ENCODE measurements at places on chromosomes 11 and 22. TPM values are rescaled to one million over a fixed set of nuclear protein-coding genes. Genes with fewer than 3 reads are reported as not detected.

DNA sequence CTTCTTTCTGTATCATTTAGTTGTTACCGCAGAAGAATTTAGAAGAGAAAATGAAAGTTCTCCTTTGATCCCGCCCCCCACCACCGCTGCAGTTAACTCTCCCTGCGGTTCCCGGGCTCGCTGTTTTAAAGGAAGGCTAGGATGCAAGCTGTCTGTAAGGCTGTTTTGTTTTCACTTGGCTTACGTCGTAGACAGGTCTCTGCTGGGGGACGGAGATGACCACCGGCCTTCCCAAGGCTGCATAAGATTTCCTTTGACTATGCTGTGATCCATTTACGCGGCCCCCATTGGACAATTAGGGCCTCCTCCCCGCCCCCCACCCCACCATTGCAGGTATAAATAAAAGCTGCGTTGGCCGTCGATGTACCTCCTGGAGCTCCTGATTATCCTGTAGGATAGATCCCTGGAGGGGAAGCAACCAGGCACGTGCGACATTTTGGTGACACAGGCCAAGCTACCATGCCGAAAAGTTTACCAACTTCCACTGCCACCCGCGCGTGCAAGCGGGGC is 1.4 kb upstream of the CPT1A start:
- no peak for DNase-seq
- peak overlapping the region; percentile 44 for H3K4me3 ChIP-seq
- H3K36me3 ChIP-seq: peaks cover 4% of the 10 kb centered on the region

- peaks cover 5% of the 10 kb centered on the region for H3K4me1 ChIP-seq
- H3K27ac ChIP-seq: no peak overlapping the region
- H3K27me3 ChIP-seq: peaks cover 7% of the 10 kb centered on the region
These were observed 3.4 kb upstream of the FGF19 start for GRCh38 chr11:69707176-69707575.

- peak; percentile 7 for DNase-seq
- no peaks in the 10 kb centered on the region for H3K36me3 ChIP-seq
- H3K27ac ChIP-seq: no peak overlapping the region
These were observed 30.6 kb downstream of the SCUBE1 start for GRCh38 chr22:43312608-43313007.

DNA sequence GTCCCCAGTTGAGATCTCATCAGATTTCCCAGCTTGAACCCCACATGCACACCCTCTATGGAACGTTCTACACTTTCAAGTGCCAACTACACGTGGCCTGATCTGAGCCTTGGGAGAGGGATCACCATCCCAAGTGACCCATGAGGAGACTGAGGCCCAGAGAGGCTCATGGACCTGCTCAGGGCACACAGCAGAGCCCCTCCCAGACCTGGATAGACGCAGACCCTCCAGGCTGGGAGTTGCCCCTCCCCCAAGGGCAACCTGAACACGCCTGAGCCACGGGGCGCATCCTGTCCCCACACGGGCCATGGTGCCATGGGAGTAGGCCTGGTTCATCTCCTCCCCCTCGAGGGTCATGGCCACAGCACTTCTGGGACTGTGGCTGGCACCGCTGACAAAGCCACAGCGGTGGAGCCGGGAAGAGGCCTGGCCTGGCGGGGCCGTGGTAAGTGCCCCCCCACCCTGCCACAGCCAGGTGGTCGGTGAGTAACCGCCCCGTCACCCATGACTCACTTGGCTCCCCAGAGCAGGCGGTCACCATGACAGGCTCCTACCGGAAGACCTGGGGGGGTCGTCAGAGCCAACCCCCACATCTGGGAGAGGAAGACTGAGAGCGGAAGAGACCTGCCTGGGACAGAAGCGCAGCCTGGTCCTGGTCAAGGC is 8.1 kb downstream of the WNT7B start:
- DNase-seq: no peak
- no peak overlapping the region for H3K4me3 ChIP-seq
- no peak overlapping the region for H3K27ac ChIP-seq
- no peaks in the 10 kb centered on the region for H3K36me3 ChIP-seq
- peaks cover 16% of the 10 kb centered on the region for H3K27me3 ChIP-seq

GRCh38 chr11:10257478-10257877 is 36.5 kb downstream of the SBF2 start:
- H3K27me3 ChIP-seq: no peaks in the 10 kb centered on the region
- H3K36me3 ChIP-seq: no peaks in the 10 kb centered on the region
- DNase-seq: no peak
- no peak overlapping the region for H3K27ac ChIP-seq
- H3K4me1 ChIP-seq: no peaks in the 10 kb centered on the region

DNA sequence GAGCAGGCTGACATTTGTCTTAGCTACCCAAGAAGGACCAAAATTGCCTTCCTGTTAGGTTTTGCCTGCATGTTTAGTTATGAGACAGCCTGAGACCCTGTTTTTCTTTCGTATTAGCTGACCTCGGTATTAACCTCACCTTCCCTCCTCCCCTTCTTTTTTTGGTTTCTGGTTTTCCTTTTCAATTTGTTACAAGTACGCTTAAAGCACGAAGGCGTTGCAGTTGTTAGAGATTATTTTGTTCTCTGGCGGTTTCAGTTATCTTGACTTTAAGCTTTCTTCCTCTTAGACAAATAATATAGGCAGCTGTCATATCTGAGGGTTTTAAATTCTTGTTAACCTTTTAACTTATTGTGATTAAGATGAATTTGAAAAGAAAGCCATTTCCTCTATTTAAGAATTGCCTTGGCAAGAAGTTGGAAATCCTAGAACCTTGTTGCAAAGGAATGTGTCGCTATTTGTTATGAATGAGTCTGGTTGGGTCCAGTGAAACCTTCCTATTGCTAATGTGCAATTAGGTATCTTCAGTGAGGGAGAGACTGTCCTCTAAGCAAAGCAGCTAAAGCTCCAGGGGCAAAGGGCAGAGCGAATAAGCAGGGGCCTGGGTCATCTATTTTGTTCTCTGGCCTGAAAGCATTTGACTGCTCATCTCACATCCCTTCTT is 45.7 kb downstream of the PACS1 start:
- H3K4me1 ChIP-seq: peaks cover 19% of the 10 kb centered on the region
- H3K4me3 ChIP-seq: no peak overlapping the region
- H3K27ac ChIP-seq: no peak overlapping the region
- no peaks in the 10 kb centered on the region for H3K36me3 ChIP-seq
- H3K27me3 ChIP-seq: no peaks in the 10 kb centered on the region

DNA sequence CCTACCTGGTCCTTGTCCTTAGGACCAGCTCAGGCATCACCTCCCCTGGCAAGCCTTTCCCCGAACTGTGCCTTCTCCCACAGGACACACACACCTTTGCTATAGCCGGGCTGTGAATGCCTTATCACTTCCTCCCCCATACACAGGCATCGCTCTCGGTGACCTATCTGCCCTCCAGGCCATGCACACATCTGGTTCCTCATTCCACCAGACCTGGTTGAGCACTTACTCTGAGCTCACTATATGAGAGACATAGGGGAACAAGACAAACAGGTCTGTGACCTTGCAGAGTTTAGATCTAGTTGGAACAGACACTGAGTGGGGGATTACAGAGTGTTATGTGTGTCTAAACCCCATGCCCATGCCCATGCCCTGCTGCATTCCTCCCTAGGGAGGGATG is 3.1 kb upstream of the BCR start:
- H3K36me3 ChIP-seq: peaks cover 22% of the 10 kb centered on the region
- no peak for DNase-seq
- H3K4me3 ChIP-seq: no peak overlapping the region
- peaks cover 17% of the 10 kb centered on the region for H3K27me3 ChIP-seq
- peaks cover 9% of the 10 kb centered on the region for H3K4me1 ChIP-seq
- peak overlapping the region; percentile 44 for H3K27ac ChIP-seq

DNA sequence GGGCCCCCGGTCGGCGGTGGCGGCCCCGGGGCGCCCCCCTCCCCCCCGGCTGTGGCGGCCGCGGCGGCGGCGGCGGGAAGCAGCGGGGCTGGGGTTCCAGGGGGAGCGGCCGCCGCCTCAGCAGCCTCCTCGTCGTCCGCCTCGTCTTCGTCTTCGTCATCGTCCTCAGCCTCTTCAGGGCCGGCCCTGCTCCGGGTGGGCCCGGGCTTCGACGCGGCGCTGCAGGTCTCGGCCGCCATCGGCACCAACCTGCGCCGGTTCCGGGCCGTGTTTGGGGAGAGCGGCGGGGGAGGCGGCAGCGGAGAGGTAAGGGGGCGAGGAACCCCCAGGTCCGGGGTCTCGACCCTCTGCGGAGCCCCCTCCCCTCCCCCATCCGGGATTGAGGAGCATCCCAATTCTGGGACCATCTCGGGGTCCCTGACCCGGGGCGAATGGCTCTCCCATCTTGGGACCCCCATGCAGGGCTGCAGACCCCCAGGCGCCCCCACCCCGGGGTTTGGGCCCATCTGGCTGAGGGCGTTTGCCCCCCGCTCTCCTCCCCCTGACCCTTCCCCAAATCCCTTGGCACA is 431 bp downstream of the KMT2A start:
- H3K27ac ChIP-seq: peak overlapping the region; percentile 95
- peaks cover 25% of the 10 kb centered on the region for H3K4me1 ChIP-seq
- H3K27me3 ChIP-seq: peaks cover 13% of the 10 kb centered on the region
- no peak for DNase-seq

DNA sequence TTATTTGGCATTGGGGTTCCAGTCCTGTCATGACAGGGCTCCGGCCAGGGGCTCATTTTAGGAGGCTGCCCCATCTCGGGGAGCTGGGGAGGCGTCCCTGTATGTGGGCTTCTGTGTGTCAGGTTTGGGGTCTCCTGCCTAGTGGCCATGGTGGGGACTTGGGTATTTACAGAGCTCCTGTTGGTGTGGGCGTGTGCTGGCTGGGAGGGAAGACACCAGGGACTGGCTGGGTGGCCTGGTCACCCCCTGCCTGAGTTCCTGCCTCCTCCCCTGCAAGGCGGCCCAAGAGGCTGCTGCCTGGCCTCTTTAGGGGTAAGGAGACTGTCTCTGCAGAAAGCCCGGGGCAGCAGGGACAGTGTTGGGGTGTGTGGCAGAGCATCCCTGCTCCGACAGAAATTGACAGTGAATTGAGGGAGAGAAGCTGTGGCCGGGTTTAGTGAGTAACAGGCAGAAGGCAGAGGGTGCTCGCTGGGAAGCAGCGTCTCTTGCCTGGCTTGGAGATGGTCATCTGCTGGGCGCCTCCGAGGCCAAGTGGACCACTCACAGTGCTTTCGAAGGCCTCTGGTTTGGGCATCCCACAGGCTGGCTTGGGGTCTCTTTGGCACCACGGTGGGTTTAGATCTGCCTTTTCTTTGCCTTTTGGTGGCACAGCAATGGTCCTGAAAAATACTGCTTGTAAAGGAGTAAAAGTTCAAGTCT is 40.3 kb upstream of the GRAMD4 start:
- peak overlapping the region; percentile 61 for H3K4me3 ChIP-seq
- peak overlapping the region; percentile 4 for H3K27ac ChIP-seq
- H3K36me3 ChIP-seq: no peaks in the 10 kb centered on the region
- peaks cover 31% of the 10 kb centered on the region for H3K4me1 ChIP-seq

- no peak for DNase-seq
- no peaks in the 10 kb centered on the region for H3K4me1 ChIP-seq
- no peaks in the 10 kb centered on the region for H3K36me3 ChIP-seq
- H3K4me3 ChIP-seq: no peak overlapping the region
These were observed 7.6 kb downstream of the OR9G4 start for GRCh38 chr11:56740886-56741285.

GRCh38 chr22:41562461-41562860 is 1.7 kb downstream of the CSDC2 start:
- no peaks in the 10 kb centered on the region for H3K36me3 ChIP-seq
- H3K27ac ChIP-seq: peak overlapping the region; percentile 59
- DNase-seq: peak; percentile 46
- peaks cover 31% of the 10 kb centered on the region for H3K4me1 ChIP-seq
- peak overlapping the region; percentile 81 for H3K4me3 ChIP-seq
- peaks cover 5% of the 10 kb centered on the region for H3K27me3 ChIP-seq

- no peaks in the 10 kb centered on the region for H3K36me3 ChIP-seq
- no peak overlapping the region for H3K4me3 ChIP-seq
- no peaks in the 10 kb centered on the region for H3K4me1 ChIP-seq
- H3K27ac ChIP-seq: no peak overlapping the region
These were observed 24.6 kb downstream of the TMEM45B start for GRCh38 chr11:129840236-129840635.

- peaks cover 16% of the 10 kb centered on the region for H3K27me3 ChIP-seq
- no peak for DNase-seq
- H3K27ac ChIP-seq: no peak overlapping the region
These were observed 31.5 kb upstream of the PDE2A start for GRCh38 chr11:72705442-72706365.

- H3K27me3 ChIP-seq: peaks cover 2% of the 10 kb centered on the region
- no peaks in the 10 kb centered on the region for H3K36me3 ChIP-seq
- H3K27ac ChIP-seq: no peak overlapping the region
- DNase-seq: no peak
These were observed 73.8 kb downstream of the FAM76B start for GRCh38 chr11:95715777-95716241.

GRCh38 chr11:81674211-81674610 is 1059.5 kb downstream of the FAM181B start:
- H3K4me3 ChIP-seq: no peak overlapping the region
- no peak for DNase-seq

- no peaks in the 10 kb centered on the region for H3K36me3 ChIP-seq
- H3K27ac ChIP-seq: peak overlapping the region; percentile 45
These were observed 9.0 kb upstream of the AGBL2 start for GRCh38 chr11:47724041-47724729.

DNA sequence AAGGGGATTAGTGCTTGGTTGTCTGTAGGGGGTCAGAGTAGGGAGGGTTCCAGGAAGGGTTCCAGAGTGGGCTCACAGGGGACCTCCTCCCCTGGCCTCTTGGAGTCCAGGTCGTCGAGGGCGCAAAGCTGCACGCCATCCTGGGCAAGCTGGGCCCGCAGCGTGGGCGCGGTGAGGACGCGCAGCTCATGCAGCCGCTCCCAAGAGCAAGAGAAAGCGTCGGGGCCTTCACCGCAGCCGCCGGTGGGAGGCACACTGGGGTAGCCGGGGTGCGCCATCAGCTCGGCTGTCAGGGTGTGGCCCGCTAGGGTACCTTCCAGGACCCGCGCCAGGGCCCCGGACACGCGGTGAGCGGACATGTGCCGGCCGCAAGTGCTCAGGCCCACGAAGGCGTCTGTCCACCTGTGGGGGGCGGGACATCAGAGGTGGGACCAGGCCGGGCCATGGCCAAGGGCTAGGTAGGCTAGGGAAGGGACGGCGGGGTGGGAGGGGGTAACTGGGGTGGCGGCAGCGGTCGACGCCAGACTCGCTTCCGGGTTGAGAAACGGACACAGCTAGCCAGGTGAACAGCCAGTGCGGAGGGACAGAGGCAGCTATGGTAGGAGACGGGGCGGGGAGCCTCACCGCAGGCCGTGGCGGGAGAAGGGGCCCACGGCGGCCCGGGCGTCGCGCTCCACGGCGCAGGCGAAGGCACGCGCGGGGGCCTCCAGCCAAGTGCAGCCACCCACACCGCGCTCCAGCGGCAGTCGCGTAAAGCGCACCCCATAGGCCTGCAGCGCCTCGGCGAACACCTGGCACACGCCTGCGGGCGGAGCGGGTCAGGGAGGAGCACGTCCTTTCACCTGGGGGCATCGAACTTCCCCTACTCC is 1.2 kb downstream of the YDJC start:
- no peaks in the 10 kb centered on the region for H3K36me3 ChIP-seq
- peaks cover 6% of the 10 kb centered on the region for H3K27me3 ChIP-seq

The PATL1 gene
- total RNA-seq: 17.3 TPM

The C22orf15 gene
- total RNA-seq: not detected

The FGF19 gene
- 5.1 TPM for total RNA-seq

The C11orf97 gene
- total RNA-seq: not detected

The MRGPRX3 gene
- total RNA-seq: not detected

The SLC37A2 gene
- 0.74 TPM for total RNA-seq

The CNGA4 gene
- total RNA-seq: not detected

The SLC43A3 gene
- 10.8 TPM for total RNA-seq

The C11orf42 gene
- not detected for total RNA-seq
